ENCODE measurements at places on chromosomes 5 and 9.

- no peak for DNase-seq
Observed at GRCh38 chr5:16809395-16810207, 126.5 kb downstream of the MYO10 start.

GRCh38 chr9:91089405-91090129 is 272.2 kb downstream of the AUH start:
- DNase-seq = no peak

- no peak for DNase-seq
Observed at GRCh38 chr5:165714598-165714997, 2209.2 kb downstream of the MAT2B start.

GRCh38 chr9:106675780-106676179 is 187.2 kb upstream of the ZNF462 start:
- no peak for DNase-seq

- DNase-seq = no peak
Observed at GRCh38 chr5:43412156-43412555, at the start of gene CCL28. TSS of gene CCL28 (minus strand) at chr5:43412391. CDS start at chr5:43412316, 75 bp downstream.

GRCh38 chr9:91488341-91488740 is 64.7 kb upstream of the NFIL3 start:
- DNase-seq = no peak

- DNase-seq = no peak
Observed at GRCh38 chr9:116059466-116059865, 94.1 kb upstream of the PAPPA start.

- no peak for DNase-seq
Observed at GRCh38 chr5:95317085-95317484, 32.2 kb upstream of the MCTP1 start.

DNA sequence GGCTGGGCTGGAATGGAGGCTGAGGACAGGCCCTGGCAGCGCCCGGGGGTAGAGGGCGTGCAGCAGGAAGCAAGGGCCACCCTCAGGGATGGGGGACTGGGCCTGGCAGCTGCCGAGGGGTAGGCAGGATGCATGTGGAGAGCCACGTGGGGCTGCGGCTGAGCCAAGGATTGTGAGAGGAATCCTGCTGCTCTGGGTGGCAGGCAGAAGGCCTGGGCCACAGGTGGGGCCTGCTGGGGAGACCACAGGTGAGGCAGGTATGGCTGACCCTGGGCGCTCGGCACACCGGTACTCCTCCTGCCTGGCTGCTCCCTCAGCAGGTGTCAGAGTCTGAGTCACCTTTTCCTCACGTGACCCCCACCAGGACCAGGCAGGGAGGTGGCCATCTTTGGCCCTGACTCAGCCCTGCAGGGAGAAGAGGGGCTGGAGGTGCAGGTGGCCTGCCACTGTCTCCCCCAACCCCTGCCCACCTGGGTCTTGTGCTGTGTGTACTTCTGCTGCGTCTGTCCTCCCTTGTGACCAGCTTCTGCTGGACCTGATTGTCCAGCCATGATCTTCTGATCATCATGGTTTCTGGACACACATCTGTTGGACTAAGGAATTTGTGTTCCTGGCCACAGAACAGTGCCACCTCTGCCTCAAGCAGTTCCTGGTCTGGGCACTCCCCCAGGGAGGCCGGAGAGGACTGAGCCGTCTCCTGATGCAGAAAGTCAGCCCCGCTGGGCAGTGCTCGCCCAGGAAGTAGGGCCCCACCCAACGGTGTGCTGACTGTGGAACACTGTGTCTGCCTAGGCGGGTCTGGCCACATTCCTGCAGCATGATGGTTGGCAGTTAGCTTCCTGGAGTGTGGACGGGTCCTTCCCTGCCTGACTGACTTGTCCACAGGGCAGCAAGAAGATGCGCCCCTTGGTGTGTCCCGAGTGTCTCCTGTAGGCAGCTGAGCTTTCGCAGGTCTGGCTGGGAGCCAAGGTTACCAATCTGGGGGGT is 6.4 kb downstream of the ARRDC1 start:
- no peak for DNase-seq

- DNase-seq = no peak
Observed at GRCh38 chr5:158268286-158268685, 409.3 kb upstream of the CLINT1 start.

DNA sequence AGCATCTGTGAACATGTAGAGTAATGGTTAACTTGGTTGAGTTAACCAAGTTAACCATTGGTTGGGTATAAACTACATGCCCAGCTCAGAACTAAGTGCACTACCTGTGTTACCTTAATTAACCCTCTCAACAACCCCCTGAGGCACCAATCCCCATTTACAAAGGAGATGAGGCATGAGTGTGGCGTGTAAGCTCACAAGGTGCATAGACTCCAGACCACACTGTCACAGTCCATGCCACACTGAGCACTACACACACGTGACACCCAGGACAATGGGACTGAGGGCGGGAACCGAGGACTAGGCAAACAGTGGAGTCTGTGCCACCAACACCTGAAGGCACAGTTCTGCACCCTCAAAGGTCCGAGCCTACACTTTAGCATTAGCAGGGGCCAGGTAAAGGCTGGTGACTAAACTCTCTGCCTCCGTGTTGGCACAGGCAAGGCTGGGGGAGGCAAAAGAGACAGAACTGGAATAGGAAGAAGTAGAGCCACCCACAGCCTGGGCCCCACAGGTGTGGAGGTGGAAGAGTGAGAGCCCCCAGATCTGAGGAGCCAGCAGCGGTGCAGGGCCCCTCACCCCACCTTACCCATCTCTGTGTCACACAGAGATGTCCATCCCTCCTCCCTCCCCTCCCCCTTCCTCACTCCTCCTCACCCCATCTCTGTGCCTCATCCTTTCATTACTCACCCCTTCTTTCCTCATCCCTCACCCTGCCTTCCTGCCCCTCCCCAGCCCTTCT is 2.2 kb upstream of the DNAJB5 start:
- DNase-seq = no peak

- DNase-seq = no peak
Observed at GRCh38 chr9:15155323-15155722, 151.7 kb downstream of the TTC39B start.

DNA sequence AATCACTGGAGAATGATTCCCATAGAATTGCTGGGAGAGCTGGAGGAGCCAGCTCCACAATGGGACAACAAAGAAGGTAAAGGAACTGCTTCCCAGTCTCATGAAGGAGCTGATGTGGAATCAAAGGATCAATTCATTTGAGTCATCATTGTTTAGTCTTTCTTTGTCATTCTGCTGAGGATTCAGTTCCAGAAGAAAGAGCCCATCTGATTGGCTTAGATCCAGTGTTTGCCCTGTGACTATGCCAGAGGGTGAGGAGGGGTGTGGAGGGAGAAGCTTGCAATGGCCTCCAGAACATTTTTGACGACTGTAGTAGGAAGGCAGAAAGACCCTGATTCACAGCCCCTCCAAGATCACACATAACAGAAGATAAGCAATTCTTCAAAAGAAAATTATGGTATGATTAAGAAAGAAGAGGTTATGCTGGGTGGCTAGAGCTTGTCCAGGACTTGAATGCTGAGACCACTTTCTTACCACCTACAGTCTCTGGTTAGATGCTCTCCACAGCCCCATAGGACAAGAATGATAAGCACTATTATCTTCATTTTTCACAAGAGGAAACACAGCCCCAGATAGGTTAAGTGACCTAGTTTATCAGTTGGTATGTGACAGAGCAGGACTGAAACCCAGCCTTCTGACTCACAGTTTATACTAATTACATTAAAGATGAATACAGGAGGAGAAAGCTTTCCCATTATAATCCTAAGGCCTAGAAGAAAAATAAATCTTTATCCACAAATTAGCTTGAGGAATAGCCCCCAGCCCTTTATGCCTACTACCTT is 363.1 kb downstream of the PRELID2 start:
- no peak for DNase-seq

GRCh38 chr9:97840521-97840920 is 12.5 kb upstream of the FOXE1 start:
- no peak for DNase-seq

GRCh38 chr5:142670804-142671203 is 15.1 kb downstream of the FGF1 start:
- DNase-seq = no peak

DNA sequence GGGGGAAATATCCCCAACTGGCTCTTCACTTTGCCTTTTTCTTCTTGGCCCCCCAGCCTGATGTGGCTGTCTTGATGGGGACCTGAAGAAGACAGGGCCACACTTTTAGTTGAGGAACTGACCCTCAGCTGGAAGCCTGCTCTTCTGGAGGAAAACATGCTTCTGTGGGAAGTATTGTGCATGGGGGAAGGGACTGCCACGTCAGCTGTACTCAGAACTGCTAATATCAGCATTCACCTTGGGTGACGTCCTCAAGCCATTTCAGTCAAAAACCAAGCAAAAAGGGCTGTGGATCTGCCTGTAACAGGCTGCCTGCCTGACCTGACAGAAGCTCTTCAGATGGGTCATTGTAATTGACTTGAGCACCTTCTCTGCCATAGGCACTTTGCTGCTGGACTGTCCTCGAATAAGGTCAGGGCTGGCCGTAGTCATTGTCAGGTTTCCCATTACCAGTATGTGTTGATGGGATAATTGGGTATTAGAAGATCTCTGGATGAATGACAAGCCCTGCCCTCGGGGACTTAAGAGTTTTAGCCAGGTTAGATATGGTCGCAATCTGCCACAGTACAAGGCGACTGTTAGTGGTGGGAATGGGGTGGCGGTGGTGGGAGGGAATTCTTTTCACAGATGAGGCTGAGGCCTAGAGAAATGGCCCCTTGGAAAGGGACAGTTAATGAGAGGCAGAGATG is 10.4 kb downstream of the RAI14 start:
- no peak for DNase-seq

DNA sequence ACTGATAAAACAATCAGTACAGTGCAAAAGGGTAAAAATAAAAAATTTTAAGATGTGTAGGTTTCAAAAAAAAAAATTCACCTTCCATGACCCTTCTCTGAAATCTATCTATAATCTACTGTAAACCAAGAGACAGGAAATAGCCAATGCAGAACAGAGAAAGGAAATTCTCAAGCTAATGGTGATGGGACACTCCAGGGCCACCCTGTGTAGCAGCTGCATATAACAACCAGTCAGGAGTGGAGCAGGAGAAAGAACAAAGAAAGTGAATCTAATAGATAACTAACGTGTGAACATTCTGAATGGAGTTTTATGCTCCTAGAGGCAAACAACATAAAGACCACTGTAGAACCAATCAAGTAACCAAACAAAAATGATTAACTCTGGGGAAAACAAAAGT is 16.6 kb downstream of the SPTLC1 start:
- DNase-seq = no peak

DNA sequence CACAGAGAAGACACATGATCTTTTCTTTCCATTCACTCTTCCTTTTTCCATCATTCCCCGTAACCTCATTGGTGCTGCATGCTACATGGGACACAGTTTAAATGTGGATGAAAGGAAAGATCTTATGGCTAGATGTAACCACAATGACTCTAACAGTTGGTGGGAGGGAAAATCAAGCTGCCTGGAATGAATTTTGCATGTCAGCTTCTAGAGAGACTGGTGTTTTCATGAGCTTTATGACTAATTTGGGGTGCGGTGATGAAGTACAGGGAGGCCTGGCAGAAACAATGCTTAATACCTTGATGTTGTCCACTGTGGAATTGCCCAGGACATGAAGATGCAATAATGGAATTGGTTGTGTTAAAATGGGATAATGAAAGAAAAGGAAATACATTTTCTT is 55.9 kb upstream of the MYO10 start:
- DNase-seq = no peak

DNA sequence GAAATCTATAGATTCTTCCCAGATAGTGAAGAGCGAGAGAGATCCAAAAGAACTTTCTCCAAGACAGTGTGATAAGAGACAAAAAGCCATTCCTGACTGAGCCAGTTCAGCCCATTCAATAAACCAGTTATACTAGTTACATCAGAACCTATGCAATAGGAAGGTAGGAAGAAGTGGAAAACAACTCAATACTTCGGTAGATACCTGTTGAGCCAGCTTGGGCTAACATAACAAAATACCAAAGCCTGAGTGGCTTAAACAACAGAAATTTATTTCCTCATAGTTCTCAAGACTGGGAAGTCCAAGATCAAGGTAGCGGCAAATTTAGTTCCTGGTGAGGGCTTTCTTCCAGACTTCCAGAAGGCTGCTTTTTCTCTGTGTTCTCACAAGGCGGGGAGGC is 214.5 kb upstream of the GRAMD2B start:
- DNase-seq = no peak

DNA sequence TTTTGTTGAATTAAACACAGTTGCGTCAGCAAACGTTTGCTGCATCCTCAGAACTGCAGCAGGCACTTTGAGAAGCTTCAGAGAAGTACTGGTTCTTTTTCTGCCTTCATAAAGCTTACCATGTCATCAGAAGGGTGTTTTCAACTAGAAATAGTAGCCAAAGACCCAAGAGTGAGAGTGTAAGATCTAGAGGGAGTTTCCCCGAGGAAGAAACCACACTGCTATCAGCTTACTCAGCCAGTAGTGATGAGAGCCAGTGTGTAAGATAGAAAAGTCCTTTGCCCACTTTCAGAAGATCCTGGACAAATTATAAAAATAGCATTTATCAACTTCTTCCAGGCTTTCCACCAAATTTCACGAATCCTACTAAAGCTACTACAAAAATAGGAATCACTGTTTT is 154.5 kb downstream of the PAPPA start:
- no peak for DNase-seq

- DNase-seq = no peak
Observed at GRCh38 chr9:8890695-8891094, 1091.1 kb upstream of the DMAC1 start.

DNA sequence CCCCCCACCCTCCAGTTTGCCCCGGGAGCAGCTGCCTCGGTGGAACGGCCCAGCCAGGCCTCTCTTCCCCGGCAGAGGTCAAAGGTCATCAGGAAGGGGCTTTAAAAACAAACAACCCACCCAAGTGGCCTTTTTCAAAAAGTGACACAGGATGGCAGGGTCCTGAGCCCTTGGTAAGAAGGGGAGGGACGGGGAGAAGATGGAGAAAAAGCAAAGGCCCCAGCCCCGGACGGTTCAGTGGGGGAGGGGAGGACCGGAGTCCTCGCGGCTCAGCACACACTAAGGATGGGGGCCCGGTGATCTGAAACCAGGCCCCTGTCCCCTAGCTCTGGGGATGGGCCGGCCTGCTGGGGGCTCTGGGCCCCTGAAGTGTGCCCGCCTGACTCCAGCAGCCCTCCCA is 1.1 kb downstream of the PRRX2 start:
- DNase-seq = no peak
